SIG-M5 (cell line): ENCODE measurements at places on chromosomes 2 and 18.

- no peak for DNase-seq
These were observed 55.3 kb downstream of the RFTN2 start for GRCh38 chr2:197620133-197620532.

- DNase-seq, result no peak
These were observed 754.5 kb upstream of the FAM98A start for GRCh38 chr2:34353509-34354113.

GRCh38 chr2:24855022-24855622 lies 61.9 kb downstream of the CENPO start:
- DNase-seq, result no peak

DNA sequence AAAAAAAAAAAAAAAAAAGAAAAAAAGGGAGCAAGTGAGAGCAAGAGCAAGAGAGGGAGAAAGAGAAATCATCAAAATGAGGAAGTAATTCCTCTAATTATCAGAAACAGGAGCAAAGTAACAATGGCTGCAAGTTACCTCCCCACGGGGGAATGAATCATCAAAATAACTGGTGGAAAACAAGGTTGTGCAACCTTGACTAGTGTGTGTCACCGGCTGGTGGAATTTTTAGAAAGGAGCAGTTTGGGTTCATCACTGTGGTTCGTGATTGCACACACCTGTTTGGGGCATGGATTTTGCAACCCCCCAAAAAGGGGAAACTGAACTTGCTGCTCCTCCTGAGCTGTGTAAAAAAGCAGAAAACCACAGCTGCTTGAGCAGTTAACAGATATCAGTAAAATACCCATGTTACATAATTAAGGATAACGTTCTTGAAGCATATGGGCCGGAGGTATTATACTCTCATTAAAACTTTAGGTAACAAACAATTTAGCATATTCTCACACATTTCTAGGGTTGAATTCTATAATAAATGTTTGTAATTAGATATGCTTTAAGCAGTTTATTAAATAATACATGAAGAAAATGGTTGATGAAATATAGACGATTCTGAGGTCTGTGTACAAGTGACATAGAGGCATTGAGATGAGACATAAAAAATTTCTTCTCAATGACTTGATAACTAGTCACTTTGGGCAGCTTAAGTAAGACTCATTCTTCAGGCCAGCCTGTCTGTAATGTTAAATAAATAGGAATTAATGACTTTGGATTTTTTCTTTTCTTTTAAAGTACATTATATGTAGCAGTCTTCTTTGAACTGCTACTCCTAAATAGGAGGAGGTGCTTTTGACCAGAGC lies 184.2 kb upstream of the ZEB2 start:
- DNase-seq, result peak; percentile 100

DNA sequence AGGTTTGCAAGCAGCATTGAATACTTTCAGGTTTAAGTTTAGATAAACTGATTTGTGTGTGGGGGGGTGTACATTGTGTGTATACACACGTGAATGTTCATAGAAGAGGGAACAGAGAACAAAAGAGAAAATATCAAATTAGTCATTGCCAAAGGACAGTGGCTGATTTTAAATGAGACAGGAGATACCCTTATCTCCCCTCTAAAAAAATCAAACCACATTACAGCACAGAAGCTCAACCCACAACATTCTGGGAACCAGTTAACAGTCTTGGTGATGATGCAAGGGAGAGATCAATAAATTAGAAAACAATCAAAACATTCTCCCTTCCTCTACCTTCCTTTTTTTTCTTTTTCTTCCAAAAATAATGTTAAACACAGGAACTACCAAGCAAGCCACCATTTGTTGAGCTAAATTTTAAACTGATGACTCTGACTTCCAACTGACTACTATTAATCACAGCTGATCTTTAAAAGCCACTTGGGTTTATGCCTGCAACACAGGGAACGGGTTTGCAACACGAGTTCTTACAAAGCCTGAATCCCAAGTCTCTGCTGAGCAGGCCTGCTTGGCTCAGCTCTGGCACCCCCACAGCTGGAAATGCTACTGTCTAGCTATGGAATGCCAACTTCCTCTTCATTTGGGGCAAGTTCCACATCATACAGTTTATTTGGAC lies 119.2 kb upstream of the ACVR1C start:
- DNase-seq, result no peak

DNA sequence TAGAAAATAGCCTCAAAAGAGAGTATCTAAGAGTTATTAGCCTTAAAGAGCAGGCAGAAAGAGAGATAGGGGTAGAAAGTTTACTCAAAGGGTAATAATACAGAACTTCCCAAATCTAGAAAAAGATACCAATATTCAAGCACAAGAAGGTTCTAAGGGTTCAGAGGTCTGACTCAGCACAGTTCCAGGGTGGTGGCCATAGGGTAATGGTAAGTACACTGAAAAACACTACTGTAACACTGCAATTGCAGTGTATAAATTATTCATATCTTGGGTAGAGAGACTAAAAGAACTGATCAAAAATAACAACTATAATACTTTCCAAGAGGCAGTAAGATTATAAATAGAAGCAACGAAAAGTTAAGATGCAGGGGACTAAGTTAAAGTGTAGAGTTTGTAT lies 115.2 kb downstream of the ROCK1 start:
- DNase-seq, result no peak

DNA sequence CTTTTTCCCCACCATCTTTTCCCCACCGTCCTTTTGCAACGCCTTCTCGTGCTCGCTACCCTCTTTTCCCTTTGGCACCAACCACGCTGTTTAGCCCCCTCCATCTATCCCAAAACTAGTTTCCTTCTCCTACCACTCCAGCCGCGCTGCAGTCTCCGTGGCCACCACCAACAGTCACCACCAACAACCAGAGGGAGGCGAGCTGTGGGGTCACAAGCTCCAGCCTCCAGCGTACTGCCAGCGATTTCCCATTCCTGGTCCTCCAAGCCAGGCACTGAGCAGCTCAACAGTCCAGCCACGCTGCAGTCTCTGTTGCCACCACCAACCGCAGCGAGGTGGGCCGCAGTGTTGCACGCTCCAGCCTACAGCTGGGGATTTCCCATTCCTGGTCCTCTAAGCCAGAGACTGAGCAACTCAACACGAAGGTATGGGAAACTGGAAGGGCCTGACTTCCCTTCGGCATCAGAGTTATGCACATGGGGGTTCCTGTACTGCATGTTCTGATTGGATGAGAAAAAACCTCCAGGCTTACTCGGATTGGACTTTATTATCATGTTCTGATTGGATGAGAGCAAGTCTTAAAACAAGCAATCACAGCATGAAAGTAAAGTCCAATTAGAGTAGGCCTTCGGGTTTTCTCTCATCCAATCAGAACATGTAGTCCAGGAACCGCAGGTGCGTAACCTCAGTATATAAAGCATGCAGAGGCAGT lies 42.3 kb upstream of the IMP4 start:
- DNase-seq, result no peak

- DNase-seq, result no peak
These were observed 26.8 kb downstream of the SH3RF3 start for GRCh38 chr2:109155553-109156451.

DNA sequence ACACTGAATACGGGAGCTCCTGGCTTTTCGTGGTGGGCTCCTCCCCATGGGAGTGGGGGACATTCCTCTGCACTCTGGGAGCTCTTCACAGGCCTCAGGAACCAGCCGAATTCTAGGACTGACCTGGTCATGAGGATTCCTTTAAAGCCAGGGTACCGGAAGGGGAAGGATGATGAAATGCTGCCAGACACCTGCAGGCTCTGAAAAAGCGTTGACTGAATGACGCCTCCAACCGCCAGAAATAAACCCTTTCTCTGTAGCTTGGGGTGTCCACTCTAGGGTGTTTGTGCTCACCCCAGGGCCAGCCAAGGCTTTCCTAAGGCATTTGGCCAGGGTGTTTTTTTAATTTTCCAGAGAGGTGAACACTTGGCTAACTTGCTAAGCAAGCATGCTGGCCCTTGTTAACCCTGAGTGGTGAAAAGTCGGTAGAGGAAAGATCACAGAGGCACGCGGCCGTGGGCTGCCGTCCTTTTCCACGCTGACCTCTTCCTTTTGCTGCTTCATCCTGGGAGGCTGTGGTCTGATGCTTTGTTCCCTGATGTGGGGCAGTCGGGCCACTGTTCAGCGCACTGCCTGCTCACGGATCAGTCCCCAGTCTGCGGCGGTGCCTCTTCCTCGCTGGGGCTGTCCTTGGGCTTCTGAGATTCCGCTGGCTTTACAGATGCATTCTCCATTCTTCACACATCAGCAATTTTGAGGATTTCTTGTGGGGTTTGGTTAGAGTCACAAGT lies 32.0 kb downstream of the IMPA2 start:
- DNase-seq, result no peak

DNA sequence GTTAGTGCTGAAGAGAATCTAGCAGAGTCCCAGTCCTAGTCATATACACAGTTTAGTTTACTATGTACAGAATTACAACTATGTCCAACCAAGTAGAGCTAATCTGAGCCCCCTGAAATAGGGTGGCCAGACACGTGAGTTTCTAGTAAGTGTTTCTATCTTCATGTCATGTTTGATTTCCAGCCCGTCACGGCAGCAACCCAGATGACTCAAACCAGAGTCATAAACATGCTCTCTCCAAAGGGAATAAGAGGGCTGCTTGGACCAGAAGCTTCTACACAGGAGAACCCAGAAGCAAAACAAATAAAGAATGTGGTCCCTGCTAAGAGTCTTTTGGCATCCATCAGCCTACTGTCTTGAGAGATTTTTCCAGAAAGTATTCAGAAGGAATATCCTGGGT lies 64.9 kb upstream of the WIPF1 start:
- DNase-seq, result no peak

- no peak for DNase-seq
These were observed 5.9 kb upstream of the RPL37A start for GRCh38 chr2:216492597-216493333.

- DNase-seq, result no peak
These were observed 450.7 kb upstream of the PIK3C3 start for GRCh38 chr18:41504316-41504715.

DNA sequence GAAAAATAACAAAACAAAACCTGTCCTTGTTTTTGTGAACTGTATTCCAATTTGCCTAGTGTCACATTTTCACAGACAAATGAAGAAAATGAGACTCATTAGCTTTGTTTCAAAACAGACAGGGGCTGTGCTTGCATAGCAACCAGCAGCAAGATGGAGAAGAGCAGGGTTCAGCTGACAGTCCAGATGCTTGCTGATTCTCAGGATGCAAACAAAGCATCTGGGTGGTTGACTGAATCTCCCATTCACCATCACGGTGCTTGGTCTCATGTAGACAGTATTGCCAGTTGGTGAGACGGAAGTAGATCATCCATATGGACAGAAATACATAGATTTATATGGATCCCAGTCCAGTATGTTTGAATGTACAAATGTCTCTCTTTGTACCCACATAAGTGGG lies 326.8 kb downstream of the CCDC85A start:
- DNase-seq, result no peak

GRCh38 chr2:148503516-148503915 lies 141.0 kb upstream of the EPC2 start:
- no peak for DNase-seq

- DNase-seq, result no peak
These were observed 2.1 kb upstream of the PARD6G start for GRCh38 chr18:80249217-80250093.

DNA sequence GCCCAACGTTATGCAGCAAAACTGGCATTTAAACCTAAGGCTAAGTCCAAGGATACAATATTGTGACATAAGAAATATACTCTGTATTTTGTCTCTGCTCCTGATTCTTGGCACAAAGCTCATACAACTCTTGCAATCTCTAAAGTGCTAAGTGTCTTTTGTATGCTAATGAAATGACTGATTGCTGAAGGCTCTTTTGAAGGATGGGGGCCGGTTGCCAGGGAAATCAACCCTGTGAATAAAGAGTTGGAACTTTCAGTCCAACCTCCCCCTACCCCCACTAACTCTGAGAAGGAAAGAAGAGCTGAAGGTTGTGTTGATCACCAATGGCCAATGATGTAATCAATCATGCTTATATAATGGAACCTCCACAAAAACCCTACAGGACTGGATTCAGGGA lies 40.3 kb downstream of the SESTD1 start:
- DNase-seq, result no peak

- no peak for DNase-seq
These were observed 240.3 kb upstream of the CELF4 start for GRCh38 chr18:37805773-37806404.

- no peak for DNase-seq
These were observed 23.8 kb upstream of the APCDD1 start for GRCh38 chr18:10430677-10431076.

- DNase-seq, result no peak
These were observed 1.1 kb upstream of the CDH2 start for GRCh38 chr18:28177828-28178635.

GRCh38 chr2:215760091-215760490 lies 253.3 kb downstream of the MREG start:
- DNase-seq, result no peak

GRCh38 chr2:203820969-203821368 lies 46.6 kb upstream of the CTLA4 start:
- DNase-seq, result no peak

GRCh38 chr2:98806236-98806697 lies 75.3 kb upstream of the MGAT4A start:
- no peak for DNase-seq

DNA sequence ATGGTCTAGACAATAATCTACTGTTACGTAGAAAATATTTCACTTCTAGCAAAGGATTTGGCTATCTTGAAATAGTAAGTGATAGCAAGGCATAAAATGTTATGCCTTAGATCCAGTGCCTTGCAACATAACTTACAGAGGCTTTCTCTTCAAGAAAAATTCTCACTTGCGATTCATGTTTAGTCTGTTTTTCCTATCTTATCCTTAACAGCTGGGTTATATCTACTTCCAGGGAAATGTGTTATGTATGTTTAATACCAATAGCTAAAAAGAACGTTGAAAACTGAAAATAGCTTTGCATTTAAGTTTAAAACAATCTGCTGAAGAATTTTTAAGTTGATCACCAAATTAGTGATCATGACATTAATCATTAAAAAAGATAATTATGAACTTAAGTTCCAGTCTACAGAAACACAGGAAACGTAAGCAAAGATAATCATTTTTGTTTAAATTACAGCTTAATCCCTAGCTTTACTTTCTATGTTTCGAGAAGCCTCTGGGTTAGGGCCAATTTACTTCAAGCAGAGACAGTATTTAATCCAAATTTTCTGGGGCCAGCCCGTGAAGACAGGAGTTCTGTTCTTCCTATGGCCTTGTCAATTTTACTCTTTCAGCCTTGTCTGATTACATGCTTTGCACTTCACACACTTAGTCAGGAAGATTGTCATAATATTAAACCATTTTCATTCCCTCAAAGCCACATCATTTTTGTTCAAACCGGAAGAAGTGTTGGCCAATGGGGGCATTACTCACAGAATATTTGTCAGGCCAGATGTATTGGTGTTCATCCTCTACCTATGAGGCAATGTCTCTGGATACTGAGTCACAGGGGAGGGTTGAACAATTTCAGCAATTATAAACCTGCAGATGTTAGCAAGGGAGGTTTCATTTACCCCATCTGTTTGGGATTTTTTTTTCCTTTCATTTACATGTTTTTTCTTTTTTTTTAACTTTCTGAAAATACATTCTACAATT lies 1132.9 kb upstream of the ZEB2 start:
- DNase-seq, result no peak

GRCh38 chr2:166700079-166700478 lies 188.2 kb upstream of the XIRP2 start:
- DNase-seq, result no peak
